Suppressor macrophage treated with lipopolysaccharide for 1 hour (primary cell): ENCODE measurements at places on chromosomes 5 and 9.
A peak's percentile ranks its signal among the peaks of the same experiment; 100 is the strongest.

DNA sequence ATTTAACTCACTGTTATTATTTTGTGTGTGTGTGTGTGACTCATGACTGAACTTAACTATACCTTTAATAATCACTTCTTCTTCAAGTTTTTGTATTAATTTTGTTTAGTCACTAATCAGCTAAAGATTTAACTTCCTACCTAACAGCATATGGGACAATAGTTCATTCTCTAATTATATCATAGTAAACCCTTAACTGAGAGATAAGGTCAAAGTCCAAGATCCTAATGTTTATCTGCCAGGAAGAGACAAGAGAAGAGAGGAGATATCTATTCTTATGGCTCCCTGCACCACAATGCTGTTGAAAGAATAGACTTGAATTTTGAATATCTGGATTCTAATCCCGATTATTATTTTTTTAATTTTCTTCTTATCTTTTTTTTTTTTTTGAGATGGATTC, 28.1 kb downstream of the FREM1 start:
- DNase-seq = no peak

DNA sequence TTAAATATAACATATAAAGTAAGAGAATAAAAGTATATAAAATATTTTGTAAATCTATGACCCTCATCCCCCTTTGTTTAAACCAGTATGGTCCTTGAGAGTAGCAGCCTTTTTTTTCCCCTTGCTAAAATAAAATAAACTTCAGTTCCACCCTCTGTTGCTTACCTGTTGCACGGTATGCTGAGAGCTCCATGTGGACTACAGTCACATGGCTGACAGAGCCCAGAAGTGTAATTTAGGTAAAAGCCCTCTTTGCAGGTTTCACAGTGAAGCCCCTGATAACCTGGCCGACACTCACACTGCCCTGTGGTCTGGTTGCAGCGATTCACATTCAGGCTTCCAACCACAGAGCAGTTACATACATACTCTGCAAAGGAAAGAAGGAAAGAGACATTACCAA, 55.1 kb downstream of the MEGF9 start:
- DNase-seq = no peak

GRCh38 chr5:170551622-170552021, 47.8 kb downstream of the KCNIP1 start:
- DNase-seq = no peak

GRCh38 chr5:81925981-81926380, 45.8 kb upstream of the ATG10 start:
- no peak for DNase-seq

DNA sequence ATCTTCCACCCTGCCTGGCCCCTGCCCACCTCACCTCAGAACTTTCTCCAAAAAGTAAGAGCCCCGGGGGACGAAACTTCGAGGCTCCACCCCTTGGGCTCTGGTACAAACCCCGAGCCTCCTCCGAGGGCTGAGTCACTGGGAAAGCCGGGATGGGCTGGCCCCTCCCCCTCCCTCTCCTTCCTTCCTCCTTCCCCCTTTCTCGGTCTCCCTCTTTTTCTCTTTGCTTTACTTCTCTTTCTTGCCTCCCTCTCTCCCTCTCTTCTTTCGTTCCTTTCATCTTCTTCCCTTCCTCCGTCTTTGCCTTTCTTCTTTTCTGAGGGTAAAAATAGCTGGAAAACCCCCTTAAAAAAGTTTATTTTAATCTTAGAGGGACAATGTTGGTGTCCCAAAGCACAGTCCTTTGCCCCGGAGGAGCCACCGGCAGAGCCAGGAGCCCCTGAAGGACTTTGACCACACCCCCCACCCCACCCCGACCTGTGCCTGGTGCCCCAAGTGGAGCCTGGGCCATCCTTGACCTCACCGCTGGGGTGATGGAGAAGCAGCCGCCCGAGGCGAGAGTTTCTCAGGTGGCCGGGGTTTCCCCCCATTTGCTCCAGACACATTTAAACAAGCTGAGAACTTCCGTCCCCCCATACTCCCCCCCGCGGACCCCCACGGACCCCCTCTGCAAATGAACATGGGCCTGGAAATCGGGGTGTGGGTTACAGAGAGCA, 5.7 kb upstream of the NOTCH1 start:
- DNase-seq = peak; percentile 74
